ENCODE measurements at places on chromosomes 5 and 9.

DNA sequence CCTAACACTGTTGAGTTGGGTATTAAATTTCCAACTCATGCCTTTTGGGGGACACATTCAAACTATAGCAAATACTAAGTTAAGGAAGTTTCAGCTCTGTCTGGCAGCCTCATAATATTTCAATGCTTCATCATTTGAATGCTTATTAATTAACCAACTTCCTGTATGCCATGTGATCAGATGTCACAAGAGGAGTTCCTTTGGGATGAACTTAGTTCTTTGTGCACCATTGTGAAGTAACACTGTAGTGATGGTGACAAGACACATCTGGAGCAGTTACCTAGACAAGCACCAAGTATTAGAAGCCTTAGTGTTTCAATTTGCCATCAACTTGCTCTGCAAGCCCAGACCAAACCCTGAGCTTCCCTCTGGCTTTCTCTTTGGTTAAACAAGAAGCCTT, 90.7 kb upstream of the IL12B start:
- DNase-seq: no peak

DNA sequence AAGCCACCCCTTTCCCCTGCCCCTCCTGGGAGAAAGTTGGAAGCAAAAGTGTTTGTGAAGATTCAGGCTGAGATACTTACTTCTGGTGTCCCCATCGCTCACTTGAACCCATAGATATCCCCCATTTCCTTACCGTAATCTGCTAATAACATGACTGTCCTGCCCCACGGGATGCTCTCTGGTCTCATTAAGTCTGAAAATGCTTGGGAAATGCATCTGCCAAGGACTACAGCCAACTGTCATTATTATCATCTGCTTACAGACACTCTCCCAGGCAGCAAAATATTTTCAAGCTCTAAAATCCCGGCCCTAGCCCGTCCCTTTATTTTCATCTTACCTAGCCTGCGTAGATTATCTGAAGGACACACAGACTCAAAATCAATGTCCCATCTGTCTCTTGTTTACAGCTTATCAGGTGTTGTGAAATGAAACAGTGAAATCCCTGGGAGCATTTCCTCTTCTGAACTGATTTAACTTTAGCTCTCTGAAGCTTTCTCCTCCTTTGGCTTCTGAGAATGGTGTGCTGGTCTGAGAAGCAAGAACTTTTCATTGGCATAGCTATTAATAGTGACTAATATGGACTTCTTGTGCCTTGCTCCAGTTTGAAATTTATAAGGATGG, 126.9 kb upstream of the OSMR start:
- no peak for DNase-seq

DNA sequence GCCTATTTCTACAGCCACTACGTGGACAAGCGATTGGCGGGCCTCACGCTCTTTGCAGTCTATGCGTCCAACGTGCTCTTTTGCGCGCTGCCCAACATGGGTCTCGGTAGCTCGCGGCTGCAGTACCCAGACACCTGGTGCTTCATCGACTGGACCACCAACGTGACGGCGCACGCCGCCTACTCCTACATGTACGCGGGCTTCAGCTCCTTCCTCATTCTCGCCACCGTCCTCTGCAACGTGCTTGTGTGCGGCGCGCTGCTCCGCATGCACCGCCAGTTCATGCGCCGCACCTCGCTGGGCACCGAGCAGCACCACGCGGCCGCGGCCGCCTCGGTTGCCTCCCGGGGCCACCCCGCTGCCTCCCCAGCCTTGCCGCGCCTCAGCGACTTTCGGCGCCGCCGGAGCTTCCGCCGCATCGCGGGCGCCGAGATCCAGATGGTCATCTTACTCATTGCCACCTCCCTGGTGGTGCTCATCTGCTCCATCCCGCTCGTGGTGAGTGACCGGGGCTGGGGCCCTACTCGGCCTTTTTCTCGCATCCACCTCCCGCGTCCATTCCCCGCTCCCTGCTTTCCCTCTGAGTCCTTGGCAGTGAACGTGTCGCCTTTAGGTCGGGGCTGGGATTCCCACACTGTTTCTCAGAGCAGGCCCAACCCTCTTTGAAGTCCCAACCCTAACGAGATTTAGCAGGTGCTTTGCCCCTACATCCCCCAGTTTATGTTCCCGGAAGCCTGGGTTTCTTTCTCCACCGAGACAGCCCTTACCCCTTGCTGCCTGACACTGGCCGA, 1.8 kb downstream of the PTGER4 start:
- DNase-seq: no peak

DNA sequence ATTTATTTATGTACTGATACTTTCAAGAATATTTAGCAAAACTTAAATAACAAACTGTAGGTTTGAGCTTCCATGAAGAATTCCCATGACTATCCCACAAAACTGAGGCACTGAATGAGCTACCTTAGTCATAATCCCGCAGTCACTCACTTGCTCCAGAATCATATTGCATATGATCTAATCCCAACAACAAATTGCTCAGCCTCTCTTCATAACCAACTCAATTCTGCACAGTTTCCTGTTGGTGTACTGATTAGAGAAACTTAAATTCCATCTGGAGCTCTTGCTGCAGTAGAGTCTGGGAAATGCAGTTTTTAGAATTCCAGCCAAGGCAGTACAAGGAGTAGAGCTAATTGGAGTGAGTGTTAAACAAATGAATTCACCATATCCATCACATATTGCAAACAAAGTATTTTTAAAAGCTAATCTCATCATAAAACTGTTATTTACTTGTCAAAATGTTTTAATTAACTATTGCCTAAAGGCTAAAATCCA, 35.7 kb upstream of the CDH18 start:
- no peak for DNase-seq

- DNase-seq: no peak
Measured at GRCh38 chr5:124860291-124860655, 113.8 kb upstream of the ZNF608 start.

DNA sequence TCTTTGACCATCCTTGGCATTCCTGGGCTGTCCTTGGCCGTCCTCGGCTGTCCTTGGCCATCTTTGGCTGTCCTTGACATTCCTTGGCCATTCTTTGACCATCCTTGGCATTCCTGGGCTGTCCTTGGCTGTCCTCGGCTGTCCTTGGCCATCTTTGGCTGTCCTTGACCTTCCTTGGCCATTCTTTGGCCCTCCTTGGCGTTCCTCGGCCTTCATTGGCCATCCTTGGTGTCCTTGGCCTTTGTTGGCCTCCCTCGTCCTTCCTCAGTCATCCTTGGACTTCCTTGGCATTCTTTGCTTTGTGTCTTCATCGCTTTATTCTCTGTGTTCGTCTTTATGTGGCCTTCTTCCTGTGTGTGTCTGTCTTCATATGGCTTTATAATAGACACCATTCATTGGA, 20.7 kb downstream of the NDUFS6 start:
- DNase-seq: no peak

DNA sequence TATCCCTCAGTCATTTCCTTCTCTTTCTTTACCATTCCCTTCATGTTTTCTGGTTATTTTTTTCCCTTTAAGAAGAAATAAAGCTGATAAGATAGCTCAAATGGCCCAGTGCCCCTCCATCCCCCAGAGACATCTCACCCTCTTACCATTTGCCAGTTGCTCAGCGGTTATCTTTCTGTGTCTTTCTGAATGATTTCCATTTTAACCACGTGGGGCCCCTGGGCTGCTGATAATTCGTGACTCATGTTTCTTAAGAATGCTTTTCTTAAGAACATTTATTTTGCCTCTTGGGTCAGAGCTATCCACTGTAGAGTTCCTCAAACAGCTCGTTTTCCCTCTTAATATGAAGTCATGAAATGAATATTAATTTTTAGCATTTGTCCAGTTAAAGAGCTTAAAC, 147.8 kb downstream of the MAST4 start:
- DNase-seq: peak; percentile 4

- DNase-seq: no peak
Measured at GRCh38 chr5:110008131-110008530, 318.4 kb downstream of the MAN2A1 start.

GRCh38 chr5:110054240-110054639, 364.5 kb downstream of the MAN2A1 start:
- DNase-seq: peak; percentile 27

GRCh38 chr9:976258-976942, at the start of gene DMRT3:
TSS of gene DMRT3 (plus strand) at chr9:976655. CDS start at chr9:977002, 347 bp downstream.
- no peak for DNase-seq

DNA sequence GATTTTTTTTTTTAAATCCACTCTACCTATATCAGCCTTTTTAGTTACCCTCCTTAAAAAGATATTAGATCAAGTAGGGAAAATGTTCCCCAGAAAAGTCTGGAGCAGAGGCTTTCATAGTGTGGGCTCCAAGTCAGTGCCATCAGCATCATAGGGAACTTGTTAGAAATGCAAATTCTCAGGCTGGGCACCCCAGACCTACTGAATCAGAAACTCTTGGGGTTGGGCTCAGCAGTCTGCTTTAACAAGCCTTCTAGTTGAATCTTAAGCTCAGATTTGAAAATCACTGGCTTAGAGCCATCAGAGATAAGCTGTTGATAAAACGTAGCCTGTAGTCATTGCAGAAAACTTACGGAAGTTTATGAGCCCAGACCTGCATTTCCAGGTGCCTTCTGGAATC, 140.1 kb downstream of the TMEM38B start:
- no peak for DNase-seq

DNA sequence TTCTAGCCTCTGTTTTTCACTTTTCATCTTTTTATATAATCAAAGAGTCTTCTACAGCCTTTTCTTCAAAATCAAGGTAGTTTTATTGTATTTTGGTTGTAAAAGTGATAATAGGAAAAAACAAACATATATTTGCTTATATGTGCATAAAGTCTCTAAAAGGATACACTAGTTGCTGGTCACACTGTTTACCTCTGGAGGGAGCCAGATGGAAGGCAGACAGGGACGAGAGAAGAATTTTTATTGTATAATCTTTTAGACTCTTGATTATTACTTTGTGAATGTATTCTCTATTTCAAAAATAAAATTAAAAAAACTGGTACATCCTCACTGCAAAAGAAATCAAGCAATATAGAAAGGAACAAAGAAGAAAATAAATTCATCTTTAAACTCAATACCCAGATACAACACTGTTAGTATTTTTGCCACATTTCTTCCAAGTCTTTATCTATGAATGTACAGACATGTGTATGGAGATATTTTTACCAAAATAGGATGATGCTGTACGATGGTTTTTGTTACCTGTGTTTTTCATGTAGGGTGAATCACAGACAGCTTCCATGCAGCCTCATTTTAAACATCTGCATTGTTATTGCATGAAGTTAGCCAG, 6.1 kb upstream of the RNF183 start:
- no peak for DNase-seq

DNA sequence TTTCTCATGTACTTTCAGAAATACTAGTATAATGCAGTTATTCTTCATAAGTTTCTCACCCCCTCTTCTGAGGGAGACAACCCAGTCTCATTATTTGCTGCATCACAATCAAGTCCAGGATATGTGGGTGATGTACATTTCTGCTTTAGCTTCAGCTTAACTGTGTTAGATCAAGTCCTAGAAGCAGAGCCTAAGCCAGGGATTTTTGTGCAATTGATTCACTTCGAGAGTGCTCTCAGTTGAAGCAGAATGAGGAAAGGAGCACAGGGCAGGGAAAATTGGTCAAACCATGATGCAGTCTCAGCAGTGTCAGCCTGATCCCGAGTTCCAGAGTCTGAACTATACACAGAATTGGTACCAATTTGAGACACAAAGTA, 15.1 kb downstream of the HNRNPK start:
- DNase-seq: no peak

- DNase-seq: no peak
Measured at GRCh38 chr5:3025392-3025791, 273.9 kb upstream of the IRX2 start.

- no peak for DNase-seq
Measured at GRCh38 chr5:168424594-168425323, 61.5 kb upstream of the RARS1 start.

DNA sequence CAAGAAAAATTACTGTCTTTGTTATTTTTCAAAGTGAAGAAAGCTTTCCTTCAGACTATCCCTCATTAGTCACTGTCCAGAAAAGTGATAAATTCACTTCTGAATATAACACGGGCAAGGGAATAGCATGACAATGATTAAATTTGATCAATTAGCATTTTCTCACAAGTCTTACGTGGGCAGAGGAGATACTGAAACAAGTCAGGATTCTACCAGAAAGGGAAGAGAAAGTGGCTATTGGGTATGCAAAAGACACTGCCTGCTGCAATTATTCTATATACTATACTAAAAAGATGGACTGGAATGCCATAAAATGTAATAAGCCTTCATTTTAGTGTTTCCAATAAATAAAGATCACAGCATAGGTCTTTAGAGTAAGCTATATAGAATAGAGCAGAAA, 7.4 kb downstream of the COX7C start:
- DNase-seq: no peak

DNA sequence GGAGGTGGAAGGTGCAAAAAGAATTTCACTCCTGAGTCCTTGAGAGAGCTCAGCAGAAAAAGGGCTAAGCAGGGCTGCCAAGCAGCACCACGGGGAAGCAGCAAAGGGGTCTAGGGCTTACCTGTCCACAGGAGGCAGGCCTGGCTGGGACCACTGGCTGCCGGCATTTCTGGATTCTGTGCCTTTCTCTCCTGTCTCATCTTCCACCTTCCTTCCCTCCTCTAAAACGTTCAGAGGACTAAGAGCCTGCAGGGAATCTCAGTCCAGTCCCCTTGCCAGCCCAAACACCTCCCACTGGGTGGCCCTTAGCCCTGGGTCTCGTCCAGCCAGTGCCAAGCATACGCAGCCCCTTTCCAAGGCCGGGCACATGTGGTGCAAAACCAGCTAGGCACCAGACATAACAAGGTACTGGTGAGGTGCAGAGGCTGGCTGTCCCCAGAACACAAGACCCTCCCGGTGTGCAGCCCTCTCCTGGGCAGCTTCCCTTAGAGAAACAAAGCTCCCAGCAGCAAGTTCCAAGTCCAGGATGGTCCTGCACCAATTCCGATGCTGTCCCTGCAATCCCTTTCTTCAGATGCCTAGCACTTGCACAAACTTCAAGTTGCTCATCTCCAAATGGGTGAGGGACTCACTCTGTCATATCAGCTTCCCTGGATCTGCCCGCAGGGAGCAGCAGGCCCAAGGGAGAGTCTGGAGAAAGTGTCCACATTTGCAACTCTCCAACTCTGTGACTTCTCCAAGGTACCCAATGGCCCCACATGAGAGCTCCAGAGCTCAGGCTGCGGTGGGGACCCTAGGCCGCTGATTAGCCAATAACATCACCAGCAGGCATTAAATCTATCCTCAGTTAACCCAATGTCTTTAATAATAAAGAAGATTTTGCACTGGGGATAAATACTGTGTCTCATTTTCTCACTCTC, 126.3 kb downstream of the C5orf15 start:
- no peak for DNase-seq

DNA sequence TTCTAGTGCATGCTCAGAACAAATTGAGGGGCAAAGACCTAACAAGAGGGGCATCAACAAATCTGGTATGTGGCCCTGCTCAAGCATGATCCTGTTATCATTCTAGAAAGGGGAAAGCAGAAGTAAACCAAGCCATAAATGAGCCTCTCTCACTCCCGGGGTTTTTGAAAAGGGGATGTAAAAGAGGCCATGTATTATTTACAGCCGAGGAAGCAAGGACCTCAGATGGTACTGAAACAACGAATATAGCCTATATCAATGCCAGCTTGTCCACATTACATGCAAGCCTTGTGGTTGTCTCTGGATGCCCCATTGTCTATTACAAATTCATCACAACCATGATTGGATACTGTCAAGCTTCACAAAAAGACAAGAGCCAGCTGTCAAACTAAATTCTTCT, 211.3 kb downstream of the DCP2 start:
- no peak for DNase-seq

Data from stimulated activated CD4-positive, alpha-beta T cell treated with anti-CD3 and anti-CD28 coated beads, TNF-alpha, amount 100 ng/mL, for 48 hours (primary cell).